ENCODE measurements at places on chromosomes 16 and 17.

DNA sequence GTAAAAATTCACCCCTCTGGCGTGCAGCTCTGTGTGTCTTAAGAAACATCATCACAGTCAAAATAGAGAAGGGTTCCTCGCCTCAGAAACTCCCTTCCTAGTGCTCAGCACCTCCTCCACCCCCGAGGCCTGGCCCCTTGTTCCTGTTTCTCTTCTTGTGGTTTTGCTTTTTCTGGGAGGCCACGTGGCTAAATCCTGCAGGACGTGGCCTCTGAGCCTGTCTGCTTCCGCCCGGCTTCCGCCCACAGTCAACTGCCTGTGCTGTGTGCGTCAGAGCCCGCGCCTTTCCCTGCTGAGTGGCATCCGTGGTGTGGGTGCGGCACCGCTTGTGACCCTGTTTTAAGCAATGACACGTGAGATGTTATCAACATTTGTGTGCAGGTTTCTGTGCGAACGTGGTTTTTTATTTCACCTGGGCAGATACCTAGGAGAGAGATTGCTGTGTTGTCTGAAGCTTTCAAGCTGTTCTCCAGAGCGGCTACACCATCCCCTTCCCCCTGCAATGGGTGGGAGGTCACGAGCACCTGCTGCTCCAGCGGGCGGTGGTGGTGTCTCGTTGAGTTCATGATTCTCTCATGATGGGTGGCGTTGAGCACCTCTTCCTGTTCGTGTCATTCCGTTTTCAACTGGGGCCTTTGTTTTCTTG, 21.7 kb downstream of the ACSF3 start:
- no peak for DNase-seq

- DNase-seq, result peak; percentile 62
Observed at GRCh38 chr16:720447-720989, 428 bp upstream of the ANTKMT start.

GRCh38 chr16:19136549-19137196, 22.9 kb downstream of the ITPRIPL2 start:
- DNase-seq, result no peak

DNA sequence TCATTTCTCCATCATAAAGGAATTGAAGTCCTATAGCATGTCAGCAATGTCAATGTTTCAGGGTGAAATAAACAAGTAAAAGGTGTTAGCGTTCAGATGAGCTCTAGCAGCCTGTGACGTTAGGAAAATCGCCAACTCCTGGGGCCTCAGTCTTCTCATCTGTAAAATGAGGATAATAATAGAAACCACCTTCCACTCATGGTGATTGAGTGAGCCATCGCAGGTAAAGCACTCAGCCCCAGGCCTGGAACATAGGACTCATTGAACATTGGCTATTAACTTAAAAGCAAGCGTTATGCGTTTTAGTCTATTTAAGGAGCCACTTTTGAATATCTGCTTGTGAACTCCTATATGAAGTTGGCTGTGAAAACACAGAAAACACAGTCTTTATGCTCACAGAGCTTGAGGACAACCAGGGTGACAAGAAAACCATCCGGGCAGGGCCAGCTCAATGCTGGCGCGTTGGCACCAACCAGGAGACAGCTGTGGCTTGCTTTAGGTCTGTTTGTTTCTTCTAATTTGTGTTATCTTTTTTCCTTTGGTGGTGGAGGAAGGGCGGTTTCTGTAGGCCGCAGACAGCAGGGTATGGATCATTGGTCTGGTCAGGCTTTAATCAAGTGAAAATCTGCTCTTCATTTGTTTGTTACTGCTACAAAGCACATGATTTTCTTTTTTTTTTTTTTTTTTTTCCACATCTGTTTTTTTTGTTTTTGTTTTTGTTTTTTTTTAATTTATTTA, 35.7 kb upstream of the MED9 start:
- no peak for DNase-seq

DNA sequence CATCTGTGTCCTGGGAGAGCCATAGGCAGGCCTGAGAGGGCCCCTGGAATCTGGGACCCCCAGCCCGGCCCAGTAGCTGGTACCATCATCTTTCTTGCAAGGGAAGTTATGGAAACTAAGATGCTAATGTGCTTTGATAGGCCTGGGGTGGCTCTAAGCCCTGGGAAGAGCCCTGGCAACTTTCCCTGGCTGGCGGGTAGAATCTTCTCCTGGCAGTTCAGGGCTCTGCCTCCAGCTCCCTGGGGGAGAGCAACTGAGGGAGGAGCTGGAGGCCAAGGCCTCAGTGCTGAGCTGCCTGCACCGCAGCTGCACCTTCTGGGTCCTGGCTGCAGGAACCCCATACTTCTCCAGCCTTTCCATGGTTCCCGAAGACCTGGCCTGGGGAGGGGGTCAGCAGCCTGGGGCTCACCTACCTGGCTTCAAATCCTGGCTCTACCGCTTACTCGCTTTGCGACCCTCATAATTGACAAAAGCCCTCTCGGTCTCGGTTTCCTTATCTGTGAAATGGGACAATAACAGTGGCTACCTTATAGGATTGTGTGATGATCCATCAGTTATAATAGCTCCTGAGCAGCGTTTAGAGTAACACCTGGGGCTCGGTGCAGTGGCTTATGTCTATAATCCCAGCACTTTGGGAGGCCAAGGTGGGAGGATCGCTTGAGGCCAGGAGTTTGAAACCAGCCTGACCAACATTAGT, 333.7 kb downstream of the SEC14L1 start:
- no peak for DNase-seq

DNA sequence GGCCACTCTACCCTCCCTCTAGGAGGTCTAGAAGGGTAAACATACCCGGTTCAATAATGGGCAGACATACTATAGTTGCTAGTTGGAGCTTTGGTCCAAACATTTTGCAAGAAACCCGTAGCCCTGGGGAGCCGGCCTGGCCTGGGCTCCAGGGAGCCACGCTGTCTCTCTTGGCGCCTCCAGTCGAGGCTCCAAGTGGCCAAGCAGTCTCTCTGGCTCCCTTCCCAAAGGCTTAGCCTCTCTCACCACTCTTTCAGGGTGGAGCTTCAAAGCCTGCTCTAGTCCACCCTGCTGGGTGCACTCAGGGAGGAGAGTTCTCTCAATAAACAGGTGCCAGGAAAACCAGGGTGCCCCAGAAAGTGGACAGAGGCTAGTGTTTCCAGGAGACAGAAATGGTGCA, 32.2 kb downstream of the RCVRN start:
- no peak for DNase-seq

- no peak for DNase-seq
Observed at GRCh38 chr16:722835-723633, 2.1 kb downstream of the ANTKMT start.

DNA sequence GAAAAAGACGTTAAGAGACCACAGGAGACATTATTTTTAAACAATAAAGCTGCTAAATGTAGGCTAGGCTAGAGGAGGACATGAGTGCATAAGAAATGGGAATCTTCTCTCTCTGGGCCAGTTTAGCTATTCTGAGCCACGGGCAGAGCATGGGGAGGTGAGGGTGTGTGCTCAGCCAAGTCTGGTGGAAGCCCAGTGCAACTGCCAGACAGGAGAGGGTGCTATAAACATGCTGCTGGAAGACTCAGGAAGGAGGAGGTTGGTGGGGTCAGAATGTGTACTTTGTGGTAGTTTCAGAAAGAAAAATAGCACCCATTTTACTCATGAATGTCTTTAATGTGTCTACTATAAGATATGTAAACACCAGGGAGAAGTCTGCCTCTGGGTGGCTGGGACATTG, 5.9 kb upstream of the SDK2 start:
- DNase-seq, result no peak

DNA sequence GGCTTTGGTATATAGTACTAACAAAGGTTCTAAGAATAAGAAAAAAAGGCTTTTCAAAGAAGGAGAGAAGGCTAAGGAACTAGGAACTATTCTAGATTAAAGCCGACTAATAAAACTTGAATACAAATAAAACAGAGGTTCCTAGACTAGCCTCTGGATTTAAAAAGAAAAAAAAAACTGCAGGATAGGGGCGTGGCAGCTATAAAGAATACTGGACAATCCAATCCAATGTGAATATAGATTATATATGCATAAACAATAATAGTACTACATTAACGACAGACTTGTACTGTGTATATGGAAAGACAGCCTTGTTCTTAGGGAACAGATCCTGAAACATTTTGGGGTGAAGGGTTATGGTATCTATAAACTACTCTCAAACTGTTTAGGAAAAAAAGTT, 23.9 kb upstream of the ANKFY1 start:
- no peak for DNase-seq

All from NT2/D1 (cell line).